NCI-H2081 (cell line): ENCODE measurements at places on chromosomes 1 and 21.

DNA sequence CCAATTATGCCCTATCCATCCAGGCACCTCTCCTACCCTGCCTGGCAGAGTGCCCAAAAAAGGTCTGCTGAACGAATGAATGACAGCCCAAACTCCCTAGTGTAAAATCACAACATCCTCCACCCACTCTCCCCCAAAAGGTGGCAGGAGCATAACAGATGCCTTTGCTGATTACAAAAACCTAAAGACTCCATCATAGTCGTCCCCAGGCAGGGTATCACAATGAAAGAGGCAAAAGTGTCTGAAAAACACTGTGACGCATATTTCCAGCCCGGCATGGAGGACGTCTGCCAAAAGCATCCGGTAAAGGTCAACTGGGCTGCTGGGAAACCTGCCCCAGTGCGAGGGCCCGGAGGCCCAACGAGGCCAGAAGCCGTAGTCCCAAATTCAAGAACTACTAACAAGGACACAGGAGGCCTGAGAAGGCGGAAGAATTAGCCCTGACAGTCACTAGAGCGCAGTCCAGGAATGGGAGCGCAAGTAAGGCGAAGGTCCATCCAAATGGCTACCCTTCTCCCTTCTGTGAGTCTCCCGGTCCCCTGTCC is 576 bp downstream of the SMIM12 start:
- no peak for DNase-seq

GRCh38 chr1:195415584-195415983 is 1192.7 kb downstream of the KCNT2 start:
- DNase-seq, result no peak

GRCh38 chr1:178005450-178005849 is 35.6 kb upstream of the SEC16B start:
- no peak for DNase-seq

DNA sequence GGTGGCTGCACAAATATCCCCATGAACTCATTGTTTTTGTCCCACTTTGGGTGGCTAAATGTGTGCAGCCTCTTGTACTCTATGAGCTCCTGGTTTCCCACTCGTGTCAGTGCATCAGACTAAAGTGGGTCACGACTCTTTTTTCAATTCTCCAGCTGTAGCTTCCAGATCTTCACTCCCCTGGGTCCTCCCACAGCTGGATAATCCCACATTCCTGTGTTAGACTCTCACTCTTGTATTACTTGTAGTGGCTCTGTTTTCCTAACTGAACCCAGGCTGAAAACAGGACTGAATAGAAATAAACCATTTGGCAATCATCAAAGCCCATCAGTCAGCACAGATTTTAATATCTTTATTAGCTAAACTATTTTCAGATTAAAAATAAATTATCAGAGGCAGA is 60.4 kb downstream of the UBE2U start:
- no peak for DNase-seq

- DNase-seq, result no peak
Measured at GRCh38 chr1:184162281-184162680, 110.8 kb downstream of the TSEN15 start.

DNA sequence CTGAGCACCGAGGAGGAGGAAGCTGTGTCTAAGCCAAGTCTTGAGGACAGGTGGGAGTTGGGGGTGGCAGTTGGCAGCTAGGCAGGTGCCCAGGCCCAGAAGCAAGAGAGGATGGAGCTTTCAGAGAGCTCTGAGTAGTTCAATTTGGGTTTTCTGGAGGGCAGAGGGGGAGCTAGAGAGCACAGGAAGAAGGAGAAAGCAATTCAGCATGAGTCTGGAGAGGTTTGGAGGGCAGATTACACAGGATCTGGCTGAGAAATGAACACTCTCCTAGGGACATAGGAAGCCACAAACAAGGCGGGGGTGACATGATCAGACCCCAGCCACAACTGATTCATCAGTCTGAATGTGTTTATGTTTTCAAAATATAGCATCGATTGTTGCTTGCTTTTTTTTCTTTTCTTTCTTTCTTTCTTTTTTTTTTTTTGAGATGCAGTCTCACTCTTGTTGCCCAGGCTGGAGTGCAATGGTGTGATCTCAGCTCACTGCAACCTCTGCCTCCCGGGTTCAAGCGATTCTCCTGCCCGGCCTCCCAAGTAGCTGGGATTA is 23.8 kb downstream of the PTPRF start:
- no peak for DNase-seq

- no peak for DNase-seq
Measured at GRCh38 chr1:152801333-152801732, 4.8 kb downstream of the LCE1D start.

DNA sequence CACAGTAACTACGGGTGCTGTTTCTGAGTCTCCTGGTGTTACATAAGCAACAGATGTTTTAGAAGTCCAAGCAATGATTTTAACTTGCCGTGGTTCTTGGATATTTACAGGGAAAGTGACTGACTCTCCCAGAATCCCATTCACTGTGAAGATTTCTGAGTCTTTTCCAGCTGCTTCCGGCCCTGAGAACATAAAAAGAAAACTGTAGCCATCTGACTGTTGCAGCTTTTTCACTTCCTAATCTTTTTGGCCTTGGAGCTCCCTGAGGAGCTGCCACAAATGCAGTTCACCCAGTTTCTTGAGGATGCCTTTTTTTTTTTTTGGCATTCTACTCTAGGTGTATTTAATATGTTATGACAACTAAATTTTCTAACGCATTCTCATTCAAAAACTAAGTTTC is 13.7 kb downstream of the CD84 start:
- DNase-seq, result no peak

- DNase-seq, result no peak
Measured at GRCh38 chr1:177505905-177506590, 335.3 kb downstream of the BRINP2 start.

- DNase-seq, result no peak
Measured at GRCh38 chr1:78121710-78122109, 75.9 kb downstream of the GIPC2 start.

DNA sequence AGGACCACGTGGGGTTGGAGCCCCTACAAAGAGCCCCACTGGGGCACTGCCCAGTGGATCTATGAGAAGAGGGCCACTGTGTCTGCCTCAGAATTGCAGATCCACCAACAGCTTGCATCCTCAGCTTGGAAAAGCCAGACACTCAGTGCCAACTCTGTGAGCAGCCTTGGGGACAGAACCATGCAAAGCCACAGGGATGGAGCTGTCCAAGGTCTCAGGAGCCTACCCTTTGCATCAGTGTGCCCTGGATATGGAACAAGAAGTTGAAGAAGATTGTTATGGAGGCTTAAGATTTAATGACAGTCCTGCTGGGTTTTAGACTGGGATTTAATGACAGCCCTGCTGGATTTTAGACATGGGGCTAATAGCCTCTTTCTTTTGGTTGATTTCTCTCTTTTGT is 1670.9 kb downstream of the PLA2G4A start:
- DNase-seq, result no peak

- no peak for DNase-seq
Measured at GRCh38 chr1:2137257-2138121, 57.1 kb downstream of the FAAP20 start.

DNA sequence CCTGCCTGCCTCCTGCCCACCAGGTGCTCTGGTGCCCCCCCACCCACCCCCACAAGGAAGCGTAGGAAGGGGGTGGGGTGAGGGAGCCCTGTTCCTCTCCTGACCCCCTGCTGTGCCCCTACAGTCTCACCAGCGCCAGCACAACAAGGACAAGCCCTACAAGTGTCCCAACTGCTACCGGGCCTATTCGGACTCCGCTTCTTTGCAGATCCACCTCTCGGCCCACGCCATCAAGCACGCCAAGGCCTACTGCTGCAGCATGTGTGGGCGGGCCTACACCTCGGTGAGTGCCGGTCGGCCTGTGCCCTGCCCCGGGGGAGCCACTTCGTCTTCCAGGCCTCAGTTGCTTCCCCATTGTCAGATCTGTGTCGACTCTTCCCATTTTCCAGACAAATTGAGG is 25.9 kb downstream of the A3GALT2 start:
- DNase-seq, result no peak

DNA sequence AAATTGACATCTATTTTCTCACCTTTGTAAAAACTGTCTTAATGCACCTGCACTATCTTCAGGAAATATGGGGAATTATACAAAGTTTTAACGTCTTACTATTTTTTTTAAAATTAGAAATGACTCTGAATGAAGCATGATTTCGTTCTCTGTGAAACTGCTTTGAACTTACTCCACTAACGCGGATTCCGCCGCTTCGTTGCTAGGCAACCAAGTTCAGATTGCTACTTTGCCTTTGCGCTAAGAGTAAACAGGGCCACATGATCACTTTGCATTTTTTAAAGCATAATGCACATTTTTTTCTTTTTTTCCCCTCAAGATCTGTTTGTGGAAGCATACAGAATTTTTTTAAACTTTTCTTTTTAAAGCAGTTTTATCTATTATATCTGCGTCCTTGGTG is 690.5 kb downstream of the BRINP3 start:
- no peak for DNase-seq

DNA sequence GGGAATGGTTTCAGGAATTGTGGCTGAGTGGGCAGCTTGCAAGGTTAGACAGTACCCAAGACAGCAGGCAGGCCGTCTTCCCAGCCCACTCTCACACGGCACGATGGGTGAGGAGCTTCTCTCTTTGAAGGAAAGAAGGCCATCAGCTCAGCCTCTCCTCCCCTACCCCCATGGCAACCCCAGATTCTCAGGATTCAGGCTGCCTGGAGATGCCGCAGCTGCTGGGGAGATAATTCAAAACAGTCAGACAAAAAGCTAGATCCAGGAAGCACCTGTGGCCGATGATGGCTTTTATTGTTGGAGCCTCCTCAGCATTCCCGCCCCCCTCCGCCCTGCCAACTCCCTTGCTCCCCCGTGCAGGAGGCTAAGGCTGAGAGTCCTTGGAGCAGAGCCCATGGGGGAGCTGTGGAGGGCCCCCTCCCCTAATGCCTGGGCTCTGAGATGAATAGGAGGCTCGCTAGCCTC is 220.5 kb downstream of the TRABD2B start:
- DNase-seq, result peak; percentile 80

GRCh38 chr1:89833183-89834082 is 12.6 kb downstream of the LRRC8D start:
- DNase-seq, result no peak

DNA sequence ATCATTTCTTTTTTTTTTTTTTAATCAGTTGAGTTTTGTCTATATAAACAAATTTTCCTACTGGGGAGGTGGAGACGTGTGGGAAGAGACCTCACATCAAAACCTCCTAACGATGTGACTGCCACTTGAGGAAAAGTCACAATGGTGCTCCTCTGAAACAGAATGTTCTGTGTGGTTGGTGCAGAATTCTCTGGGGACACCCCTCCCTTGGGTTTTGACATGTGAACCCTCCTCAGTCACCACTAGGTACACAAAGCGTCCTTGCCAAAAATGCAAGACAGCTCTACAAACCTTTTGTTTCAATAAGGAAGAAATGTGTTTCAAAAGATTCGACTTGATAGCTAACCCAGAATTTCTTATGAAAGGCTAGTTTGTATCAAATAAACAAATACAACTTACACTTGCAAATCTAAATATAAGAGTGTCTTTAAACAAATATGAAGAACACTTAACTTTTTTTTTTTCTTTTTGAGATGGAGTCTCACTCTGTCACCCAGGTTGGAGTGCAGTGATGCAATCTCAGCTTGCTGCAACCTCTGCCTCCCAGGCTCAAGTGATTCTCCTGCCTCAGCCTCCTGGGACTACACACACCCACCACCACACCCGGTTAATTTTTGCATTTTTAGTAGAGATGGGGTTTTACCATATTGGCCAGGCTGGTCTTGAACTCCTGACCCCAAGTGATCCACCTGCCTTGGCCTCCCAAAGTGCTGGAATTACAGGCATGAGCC is 9.3 kb downstream of the SLC25A24 start:
- DNase-seq, result no peak

DNA sequence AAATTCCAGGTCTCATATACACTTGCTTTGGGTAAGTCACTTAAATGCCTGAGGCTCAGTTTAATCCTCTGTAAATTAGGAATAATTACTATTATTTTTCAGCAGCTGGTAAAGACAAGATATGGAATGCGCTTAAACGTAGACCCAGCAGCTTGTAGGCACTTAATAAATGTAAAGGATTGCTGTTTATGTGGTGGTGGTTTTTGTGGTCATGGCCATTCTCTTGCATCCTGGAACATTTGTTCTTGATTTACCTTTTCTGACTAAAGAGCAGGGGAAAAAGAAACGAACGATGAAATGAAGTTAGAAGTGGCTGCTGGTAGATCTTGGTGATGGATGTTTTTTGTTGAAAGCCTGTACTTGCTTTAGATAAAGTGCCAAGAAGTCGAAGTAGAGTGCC is 195.0 kb upstream of the FOXD3 start:
- no peak for DNase-seq

GRCh38 chr1:93448983-93449804 is 1.3 kb downstream of the FNBP1L start:
- DNase-seq, result peak; percentile 28

DNA sequence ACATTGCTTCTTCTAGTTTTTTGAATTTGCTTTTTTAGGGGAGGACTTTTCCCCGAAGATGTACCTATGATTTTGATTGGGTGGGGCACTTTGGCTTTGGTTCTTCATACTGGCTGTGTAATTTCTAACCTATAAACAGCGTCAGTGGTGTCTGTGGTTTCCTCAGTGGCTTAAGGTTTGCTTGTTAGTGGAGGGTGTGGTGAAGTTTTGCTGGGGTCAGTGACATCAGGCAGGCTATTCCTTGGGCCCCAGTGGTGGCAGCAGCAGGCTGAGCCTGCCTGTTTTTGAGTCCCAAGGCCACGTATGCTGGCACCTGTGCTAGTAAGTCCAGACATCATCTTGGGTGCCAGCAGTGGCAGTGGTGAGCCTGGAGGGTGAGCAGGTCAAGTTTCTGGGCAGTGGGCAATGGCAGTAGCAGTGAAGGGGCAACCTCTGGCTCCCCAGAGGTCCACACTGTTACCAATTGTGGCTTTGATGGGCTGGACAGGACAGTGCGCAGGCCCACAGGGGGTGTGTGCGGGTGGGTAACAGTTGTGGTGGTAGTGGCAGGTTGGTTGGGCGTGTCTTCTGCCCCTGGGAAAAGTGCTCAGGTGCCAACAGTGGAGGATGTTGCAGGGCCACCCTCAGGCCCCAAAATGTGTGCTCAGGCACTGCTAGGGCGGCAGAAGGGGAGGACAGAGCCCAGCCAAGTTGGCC is 54.9 kb upstream of the B3GALT2 start:
- no peak for DNase-seq

DNA sequence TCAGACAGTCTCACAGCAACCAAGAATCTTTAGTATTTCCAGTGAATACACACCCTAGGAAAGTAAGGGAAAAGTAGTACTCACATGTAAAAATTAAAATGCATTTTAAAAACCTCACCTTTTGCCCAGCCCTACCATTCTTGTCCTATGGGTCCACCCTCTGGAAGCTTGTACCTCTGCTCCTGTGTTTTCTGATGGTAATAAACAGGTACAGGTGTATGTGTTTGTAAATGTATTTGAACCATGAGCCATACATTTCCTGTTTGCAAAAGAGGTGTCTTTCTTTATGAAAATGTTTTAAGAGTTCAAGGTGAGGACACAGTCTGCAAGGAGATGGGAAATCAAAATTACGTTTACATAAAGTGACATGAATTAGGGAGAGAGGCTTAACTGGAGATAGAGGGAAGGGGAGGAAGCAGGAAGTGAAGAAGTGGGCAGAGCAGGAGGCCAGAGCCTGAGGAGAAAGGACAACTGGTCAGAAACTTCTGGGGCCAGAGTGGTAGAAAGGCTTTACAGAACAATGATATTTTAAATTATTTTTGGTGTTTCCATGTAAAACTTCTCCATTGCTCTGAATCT is 52.0 kb upstream of the IVNS1ABP start:
- DNase-seq, result no peak
